Karpas-422 (cell line): ENCODE measurements at places on chromosomes 11 and 22.

DNA sequence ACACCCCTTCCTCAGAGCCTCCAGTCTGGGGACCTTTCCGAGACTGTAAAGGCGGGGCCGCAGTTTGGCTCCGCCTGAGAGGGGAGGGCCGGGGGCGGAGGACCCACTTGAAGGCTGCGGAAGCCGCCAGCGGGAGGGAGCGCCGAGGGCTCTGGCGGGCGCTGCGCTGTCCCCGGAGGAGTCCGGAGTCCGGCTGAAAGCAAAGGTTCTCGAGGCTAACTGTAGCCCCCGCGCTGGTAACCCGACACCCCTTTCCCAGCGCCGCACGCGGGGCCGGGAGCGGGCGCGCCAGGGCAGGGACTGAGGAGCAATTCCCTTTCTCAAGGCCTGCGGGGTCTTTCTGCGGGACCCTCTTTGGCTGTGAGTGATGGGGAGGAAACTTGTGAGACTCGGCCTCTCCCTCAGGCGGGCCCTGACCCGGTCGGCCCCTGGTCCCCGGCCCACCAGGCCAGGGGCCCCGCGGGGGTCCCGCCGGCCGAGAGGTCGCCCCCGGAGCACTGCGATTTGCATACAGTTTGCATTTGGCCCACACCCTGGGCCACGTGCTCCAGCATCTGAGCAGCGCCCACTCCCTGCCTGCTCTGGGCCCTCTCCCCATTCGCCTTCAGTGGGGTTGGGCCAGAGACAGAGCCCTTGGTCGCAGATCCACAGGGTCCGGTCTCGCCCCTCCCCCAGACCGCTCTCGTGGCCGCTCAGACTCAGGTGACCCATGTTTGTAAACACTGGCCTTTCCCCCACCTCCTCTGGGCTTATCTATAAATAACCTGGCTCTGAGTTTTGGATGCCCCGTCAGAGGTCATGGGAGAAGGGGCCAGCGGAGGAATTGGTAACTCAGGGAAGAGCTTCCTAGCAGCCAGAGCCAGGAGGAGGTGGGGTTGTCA, 519 bp upstream of the ART5 start:
- DNase-seq = peak; percentile 29

GRCh38 chr11:66593303-66593635, 284 bp downstream of the CCS start:
- no peak for DNase-seq

- DNase-seq = no peak
Measured at GRCh38 chr11:12559011-12559410, 115.2 kb upstream of the TEAD1 start.

GRCh38 chr11:1223346-1224110, 662 bp downstream of the MUC5B start:
- DNase-seq = no peak

- DNase-seq = no peak
Measured at GRCh38 chr11:95680169-95680929, 109.2 kb downstream of the FAM76B start.

DNA sequence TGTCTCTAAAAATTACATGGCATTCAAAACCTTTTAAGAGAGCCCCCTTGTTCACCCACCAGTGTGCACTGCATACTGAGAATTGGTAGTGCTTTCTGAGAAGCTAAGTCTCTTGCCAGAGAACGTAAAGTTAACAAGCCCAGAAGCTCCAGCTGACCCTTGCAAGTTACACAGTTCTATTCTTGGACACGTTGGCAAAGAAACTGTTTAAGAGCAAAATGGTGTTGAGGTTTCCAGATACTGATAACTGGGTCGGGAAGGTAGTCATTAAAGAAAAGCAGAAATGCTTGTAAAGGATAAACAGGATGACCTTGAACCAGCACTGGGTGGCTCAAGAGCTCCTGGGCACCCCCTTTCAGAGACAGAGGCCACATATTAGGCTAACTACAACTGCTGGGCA, 284.8 kb downstream of the CADM1 start:
- DNase-seq = no peak

GRCh38 chr11:116807601-116808261, 15.4 kb downstream of the APOA4 start:
- DNase-seq = no peak

GRCh38 chr11:16338393-16338792, 18.0 kb downstream of the SOX6 start:
- no peak for DNase-seq

- DNase-seq = no peak
Measured at GRCh38 chr11:64577202-64577601, 13.8 kb upstream of the SLC22A12 start.

DNA sequence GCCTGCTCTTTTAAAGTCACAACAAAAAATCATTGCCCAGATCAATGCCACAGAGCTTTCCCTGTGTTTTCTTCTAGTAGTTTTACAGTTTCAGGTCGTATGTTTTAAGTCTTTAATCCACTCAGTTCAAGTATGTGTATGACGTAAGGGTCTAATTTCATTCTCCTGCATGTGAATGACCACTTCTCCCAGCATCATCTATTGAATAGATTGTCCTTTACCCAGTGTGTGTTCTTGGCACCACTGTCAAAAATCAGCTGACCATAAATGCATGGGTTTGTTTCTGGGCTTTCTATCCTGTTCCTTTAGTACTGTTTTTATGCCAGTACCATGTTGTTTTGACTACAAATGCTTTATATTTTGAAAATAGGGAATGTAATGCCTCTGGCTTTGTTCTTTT, 28.1 kb downstream of the INTS4 start:
- DNase-seq = no peak

GRCh38 chr22:26981541-26981940, 324.2 kb downstream of the MIAT start:
- DNase-seq = no peak

DNA sequence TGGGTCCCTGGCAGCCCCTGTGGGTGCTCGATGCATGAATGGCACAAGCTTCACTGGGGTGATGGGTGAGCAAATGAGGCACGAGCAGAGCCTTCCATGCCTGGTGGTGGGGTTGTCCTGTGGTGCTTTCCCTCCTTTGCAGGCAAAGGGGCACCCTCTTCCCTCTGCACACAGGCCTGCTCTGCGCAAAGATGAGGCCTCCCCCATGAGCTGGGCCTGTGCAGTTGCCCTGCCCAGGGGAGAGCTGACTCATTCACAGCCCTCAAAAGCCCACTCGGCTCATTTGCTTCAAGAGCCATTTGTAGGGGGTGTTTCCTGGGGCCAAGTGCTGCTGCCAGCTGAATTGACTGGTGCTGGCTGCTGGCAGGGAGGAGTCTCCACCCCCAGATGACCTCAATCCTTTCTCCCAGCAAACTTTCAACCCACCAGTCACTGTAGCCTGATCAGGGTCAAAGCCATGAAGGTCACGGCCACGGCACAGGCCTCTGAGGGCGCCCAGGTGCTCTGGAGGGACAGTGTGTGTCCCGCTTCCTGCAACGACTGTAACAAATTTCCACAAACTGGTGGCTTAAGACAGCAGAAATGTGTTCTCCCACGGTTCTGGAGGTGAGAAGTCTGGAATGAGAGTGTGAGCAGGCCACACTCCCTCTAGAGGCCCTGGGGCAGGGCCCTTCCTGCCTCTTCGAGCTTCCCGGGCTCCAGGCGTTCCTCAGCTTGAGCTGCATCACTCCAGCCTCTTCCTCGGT, 48.8 kb upstream of the ANO1 start:
- DNase-seq = peak; percentile 16

GRCh38 chr11:110174645-110175310, 81.6 kb downstream of the ZC3H12C start:
- no peak for DNase-seq

DNA sequence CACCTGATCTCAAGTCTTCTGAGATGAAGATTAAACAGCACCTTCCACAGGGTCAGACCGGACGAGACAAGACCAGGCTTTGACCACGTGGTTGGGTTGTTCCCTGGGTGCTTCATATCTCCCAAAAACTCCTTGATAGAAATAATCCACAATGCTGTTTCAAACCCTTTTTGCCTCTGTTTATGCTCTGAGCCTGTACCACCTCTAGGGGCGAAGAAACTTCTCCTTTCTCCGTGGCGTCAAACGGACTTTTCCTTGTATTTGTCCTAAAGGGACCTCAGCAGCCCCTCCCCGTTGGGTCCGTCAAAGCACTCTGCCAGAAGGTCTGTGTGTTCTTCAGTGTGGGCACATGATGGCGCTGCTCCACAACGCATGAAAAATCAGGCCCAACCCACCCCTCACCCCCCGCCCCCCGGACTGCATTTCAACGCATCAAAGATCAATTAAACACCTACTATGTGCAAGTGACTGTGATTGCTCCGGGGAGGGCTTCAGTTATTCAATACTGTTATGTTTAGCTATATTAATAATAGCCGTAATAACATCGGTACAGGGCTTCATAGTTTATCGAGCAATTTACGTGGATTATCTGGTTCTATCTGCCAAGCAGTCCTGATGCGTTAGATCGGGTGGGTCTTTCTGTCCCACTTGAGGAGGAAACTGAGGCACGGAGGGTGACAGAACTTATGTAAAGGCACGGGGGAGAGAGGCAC, 17.3 kb upstream of the EIF3D start:
- DNase-seq = peak; percentile 79

DNA sequence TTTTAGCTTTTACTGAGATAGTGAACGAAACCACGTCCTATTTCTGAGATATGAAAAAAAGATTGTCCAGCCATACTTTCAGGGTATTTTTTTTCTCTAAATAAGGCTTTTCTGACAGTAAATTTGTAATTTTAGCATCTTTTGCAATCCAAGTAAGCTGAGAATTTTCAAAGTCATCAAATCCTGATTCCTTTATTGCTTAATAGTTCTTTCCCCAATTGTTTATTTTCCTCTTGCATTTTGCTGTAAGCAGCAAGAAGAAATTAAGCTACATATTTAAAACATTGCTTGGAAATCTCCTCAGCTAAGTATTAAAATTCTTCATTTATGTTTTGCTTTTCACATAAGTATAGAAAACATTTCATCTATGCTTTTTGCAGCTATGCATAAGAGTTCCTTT, 493.3 kb upstream of the CCDC179 start:
- DNase-seq = no peak

DNA sequence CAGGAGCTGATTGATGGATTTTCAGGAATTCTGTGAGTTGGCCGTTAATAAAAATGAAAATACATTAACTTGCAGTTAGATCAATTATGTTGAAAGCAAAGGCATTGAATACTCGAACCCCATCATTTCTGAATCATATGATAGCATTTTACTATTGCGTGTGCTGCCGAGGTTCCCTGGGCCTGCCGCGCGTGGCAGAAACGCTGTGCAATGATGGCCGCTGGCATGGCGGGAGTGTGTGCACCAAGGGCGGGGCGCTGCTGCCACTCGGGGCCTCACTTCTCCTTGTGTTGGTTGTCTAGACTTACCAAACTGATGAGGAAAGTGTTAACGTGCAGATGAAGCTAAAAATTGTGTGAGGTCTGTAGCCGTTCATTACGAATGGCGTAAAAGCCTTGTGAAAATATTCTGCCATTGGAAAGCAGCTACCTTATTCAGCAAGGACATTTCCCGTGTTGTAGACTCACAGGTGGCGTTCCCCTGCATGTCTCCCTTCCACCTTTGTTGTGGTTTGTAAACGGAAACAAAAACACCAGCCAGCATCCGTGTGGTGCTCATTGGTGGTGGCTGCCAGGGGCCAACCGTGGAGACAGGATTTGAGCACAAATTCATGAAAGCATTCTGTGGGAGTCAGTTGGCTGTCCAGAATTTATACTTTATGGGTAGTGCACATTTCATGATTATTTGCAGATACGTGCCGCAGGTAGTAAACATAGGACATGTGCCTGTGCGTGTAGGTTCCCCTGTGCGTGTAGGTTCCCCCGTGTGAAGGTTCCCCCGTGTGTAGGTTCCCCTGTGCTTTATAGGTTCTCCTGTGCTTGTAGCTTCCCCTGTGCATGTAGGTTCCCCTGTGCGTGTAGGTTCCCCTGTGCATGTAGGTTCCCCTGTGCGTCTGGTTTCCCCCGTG, 5.9 kb upstream of the GRAMD4 start:
- DNase-seq = peak; percentile 84

DNA sequence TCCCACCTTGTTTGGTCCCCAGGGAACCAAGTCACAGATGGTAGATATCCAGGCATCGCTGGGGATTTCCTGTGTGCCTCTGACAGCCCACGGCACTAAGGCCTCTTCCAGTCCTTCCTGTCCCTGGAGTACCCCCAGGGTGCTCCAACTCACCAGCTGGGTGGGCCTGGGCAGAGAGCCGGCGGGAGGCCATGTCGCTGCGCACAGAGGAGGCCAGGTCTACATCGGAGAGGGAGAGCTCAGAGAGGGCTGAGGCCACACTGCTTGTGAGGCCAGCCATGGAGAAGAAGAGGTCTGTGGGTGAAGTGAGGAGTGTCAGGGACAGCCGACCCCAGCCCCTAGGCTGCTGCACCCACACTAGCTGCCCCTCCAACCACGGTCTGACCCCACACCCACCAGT, 5.3 kb downstream of the ATG2A start:
- DNase-seq = no peak

DNA sequence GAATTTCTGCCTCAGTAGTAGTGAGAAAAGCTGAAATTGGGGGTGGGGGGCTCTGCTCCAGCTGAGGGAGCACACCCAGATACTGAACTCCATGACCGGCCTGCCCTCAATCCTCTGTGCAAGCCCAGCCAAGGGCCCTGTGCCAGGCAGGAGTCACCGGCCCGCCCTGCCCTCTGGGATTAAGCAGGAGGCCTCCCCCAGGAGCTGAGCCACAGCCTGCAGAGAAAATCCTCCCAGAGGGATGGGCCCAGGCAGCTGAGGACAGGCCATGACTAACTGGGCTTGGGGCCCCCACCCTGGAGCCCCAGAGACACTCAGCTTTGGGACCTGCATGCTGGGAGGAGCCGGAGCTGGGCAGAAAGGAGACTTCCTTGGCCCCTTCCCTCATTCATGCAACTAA, 48.8 kb downstream of the MN1 start:
- no peak for DNase-seq

GRCh38 chr11:59097113-59097708, 9.8 kb upstream of the FAM111B start:
- peak; percentile 89 for DNase-seq

DNA sequence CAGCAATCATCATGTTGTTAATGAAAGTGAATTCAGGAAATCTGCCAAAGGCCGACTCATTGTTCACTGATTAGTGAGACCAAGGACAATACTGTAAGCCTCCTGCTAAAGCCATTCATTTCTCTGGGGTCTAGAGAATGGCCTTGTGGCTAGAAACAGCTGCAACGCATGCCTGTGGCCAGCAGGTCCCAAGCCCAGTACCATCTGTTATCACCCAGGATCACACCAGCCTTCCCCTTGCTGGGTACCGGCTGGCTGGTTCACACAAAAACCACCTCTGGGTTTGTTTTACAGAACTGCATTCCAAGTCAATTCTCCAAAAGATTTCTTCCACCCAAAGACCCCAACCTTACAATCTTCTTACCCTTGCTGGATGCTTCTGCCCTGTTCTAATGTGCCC, 1.1 kb downstream of the PLAAT5 start:
- DNase-seq = no peak

GRCh38 chr22:24459911-24460310, 32.5 kb downstream of the ADORA2A start:
- DNase-seq = no peak

DNA sequence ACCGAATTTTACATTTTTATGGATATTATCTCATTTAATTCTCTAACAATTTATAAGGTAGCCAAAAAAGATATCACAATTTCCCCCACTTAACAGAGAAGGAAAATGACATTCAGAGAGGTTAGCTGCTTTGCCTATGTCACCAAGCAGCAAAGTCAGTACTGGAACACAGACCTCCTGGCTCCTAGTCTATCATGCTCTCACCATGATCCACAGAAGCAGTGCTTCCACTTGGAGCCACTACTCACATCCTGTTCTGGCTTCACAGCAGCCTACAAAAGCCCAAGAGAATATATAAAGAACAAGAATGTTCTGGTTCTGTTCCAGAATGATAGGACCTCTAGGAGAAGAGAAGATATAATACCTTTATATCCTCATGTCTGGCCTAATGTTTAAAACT, 59.5 kb upstream of the SCUBE2 start:
- DNase-seq = no peak
